Hindlimb muscle (tissue), 1 donor: ENCODE measurements at places on chromosomes 5 and 9. TPM values are rescaled to one million over a fixed set of nuclear protein-coding genes. Genes with fewer than 3 reads are reported as not detected.

The DNM1 gene
- 51.3 TPM for polyA plus RNA-seq

The ACOT12 gene
- polyA plus RNA-seq, result not detected

The SPAG8 gene
- polyA plus RNA-seq, result 1.7 TPM

The MCIDAS gene
- not detected for polyA plus RNA-seq

The PITX1 gene
- 4.6 TPM for polyA plus RNA-seq

The HAUS6 gene
- 10.9 TPM for polyA plus RNA-seq

The STKLD1 gene
- 1.5 TPM for polyA plus RNA-seq

The SPAAR gene
- 2.3 TPM for polyA plus RNA-seq

The AGXT2 gene
- not detected for polyA plus RNA-seq

The RANBP3L gene
- polyA plus RNA-seq, result 0.53 TPM

The GAPVD1 gene
- 21.2 TPM for polyA plus RNA-seq

DNA sequence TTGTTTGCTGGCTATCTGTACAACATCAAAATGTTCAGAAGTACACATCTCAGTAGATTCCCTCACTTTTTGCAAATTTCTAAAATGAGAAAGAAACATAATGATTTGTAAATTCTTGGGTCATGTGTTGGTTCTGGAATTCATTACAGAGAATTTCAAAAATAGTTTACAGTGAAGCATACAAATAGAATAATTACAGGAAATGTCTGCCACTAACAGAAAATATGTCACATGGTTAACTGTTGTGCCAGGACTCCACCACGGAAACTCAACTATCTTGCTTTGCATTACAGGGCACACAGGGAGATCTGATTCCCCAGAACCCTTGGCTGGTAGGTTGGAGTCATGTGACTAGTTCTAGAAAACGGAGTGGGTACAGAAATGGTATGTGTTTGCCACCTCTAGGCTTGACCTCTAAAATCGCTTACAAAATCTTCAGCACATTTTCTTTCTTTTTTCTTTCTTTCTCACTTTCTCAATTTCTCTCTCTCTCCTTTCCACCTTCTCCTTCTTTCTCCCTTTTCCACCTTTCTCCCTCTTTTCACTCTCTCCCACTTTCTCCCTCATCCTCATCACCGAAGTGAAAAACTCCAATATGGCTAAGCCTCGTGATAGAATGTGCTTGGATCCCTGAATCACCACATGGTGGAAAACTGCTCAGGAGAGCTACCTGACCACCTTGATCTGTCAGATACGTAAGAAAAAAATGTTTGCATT, 32.4 kb downstream of the RASEF start:
- no peak for DNase-seq

- DNase-seq, result no peak
Observed at GRCh38 chr9:6564868-6565267, 80.7 kb downstream of the GLDC start.

- no peak for DNase-seq
Observed at GRCh38 chr5:87300176-87300575, 32.5 kb downstream of the RASA1 start.

DNA sequence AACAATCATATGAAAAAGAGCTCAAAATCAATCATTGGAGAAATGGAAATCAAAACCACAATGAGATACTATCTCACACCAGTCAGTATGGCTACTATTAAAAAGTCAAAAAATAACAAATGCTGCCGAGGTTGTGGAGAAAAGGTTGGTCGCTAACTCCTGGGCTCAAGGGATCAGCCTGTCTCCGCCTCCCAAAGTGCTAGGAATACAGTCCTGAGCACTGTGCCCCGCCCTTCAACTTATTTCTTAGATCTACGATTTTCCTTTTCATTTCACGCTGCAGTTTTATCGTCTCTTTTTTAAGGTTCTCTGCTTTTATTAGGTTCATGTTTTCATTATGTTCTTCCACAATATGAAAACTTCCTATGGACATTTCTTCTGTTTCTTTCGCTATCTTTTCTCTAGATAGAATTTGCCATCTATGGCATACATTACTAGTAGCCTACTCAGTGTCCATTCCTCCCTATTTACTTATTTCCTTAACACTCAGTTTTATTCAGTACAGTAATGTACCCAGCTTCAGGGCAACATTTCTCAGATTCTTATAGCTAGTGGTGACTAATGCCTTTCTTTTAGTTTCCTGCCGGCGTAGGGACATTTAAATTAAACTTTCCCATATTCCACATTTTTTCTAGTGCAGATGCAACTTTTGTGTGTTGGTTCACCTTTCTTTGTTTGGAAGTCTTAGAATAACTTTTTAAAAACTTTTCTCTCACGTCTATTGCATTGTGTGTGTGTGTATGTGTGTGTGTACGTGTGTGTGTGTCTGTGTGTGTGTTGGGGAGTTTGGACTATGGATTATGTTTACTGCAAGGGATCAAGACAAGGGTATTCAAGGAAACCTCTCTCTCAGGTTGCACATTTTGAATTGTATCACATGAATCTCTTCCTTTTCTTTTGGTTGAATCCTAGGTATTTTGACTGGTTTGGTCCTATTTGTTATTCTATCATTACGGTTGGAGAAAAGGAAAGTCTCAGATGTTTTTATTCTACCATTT, 21.6 kb upstream of the FBN2 start:
- no peak for DNase-seq

GRCh38 chr5:108730617-108731340, 16.9 kb upstream of the FER start:
- DNase-seq, result no peak

GRCh38 chr5:132363431-132364112, 5.9 kb upstream of the SLC22A5 start:
- no peak for DNase-seq

- no peak for DNase-seq
Observed at GRCh38 chr9:106738109-106738508, 124.9 kb upstream of the ZNF462 start.

DNA sequence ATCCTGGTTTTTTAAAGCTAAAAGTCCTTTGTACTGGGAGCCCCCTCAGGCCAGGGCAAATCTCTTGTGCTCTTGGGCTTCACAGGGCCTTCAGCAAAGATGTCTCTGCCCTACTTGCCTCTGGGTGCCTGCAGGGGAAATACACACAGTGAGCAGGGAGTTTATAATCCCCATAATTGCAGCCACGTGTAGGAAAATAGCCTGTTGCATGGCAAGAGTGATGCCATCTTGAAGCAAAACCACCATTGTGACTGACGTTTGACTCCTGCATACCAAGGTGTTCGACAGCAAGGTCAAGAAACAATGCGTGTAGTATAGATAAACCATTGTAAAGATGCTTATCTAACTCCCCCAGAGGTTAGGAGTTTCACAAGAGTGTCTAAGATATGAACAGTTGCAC, 11.4 kb upstream of the IL3 start:
- no peak for DNase-seq

DNA sequence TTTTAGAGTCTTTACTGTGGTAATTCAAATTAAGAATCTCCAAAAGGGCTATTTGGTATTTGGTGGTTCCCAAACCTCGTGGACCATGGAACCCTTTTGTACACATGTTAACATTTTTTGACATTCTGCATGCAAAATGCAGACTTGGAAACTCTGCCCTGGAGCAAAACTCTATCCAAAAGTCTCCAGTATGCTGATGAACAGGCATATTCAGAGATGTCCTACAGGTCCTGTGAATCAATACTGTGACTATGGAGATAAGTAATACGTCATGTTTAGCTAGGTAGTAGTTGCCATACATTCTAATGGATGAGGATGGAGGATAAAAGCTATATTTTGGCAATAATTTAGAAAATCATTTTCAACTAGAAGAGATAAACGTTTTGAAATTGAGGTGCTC, 218.1 kb downstream of the SMARCA2 start:
- no peak for DNase-seq

DNA sequence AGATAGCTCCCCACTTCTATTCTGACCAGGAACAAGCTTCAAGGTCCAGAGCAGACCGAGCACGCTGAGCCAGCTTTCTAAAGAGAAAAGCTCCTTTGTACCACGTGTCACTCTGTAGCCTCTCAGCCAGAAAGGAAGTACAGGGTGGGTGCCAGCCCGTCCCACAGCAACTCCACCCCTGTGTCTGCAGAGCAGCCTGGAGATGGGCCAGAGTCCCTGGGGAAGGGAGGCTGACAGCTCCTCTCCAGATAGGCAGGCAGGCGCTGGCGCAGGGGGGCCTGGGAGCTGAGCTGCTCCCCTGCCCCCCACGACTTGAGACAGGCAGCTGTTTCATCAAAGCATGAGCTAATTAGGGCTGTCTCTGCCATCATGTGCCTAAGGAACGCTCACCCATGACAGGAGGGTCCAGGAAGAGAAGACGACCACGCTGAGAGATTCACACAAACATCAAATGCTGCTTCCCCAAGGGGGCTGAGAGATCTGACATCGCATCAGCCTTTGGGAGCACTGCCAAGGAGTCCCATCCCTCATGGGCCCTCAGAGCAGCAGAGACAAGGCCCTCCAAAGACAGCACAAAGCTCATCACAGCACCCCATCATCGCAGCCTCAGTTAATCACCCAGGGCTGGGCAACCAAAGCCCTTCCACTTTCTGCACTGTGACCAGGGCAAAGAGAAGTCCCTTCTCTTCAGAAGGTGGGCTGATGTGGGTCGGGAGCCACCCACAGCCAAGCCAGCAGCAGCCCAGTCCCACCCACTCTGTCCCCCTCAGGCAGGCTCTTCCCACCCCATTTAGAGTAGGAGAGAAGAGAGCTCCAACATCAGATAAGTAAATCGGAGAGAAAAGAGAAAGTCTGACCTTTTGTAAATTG, 78.5 kb upstream of the LRRTM2 start:
- no peak for DNase-seq

- no peak for DNase-seq
Observed at GRCh38 chr5:160534914-160535313, 113.3 kb downstream of the PTTG1 start.

DNA sequence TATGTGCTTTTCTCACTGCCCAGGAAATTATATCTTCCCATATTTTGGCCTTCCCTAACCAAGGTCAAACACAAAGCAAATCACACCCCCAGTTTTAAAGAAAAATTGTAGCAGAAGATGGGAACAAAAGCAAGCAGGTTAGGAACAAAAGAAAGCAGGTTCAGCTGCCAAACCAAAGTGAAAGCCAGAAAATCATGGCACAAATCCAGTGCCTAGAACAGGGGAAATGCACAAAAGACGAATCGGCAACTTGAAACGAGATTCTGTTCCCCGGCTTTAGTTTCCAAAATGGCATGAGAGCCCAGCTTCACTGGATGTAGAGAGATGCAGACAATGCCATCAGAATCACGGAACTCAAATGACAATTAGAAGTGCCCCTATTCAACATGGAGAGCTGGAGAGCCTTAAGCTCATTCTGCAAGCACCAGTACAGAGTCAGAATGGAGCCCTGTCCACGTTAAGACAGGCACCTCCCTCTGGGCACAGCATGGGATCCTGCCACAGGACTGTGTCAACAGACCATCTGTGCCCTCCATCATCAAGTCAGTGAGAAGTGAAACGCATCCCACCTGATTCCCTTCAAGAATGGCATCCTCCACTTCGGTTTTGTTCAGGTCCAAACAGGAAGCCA, 13.8 kb downstream of the DNAH5 start:
- DNase-seq, result no peak

GRCh38 chr5:148201151-148201550, 1.7 kb upstream of the SPINK6 start:
- DNase-seq, result no peak

GRCh38 chr9:107862323-107862722, 372.8 kb upstream of the KLF4 start:
- DNase-seq, result no peak

- no peak for DNase-seq
Observed at GRCh38 chr9:131676431-131676972, 63.4 kb downstream of the RAPGEF1 start.

- no peak for DNase-seq
Observed at GRCh38 chr9:33186457-33187168, 19.5 kb upstream of the B4GALT1 start.

- no peak for DNase-seq
Observed at GRCh38 chr5:177444106-177445051, 2.2 kb upstream of the PRR7 start.

GRCh38 chr5:136038635-136039034, 9.8 kb downstream of the TGFBI start:
- DNase-seq, result no peak

DNA sequence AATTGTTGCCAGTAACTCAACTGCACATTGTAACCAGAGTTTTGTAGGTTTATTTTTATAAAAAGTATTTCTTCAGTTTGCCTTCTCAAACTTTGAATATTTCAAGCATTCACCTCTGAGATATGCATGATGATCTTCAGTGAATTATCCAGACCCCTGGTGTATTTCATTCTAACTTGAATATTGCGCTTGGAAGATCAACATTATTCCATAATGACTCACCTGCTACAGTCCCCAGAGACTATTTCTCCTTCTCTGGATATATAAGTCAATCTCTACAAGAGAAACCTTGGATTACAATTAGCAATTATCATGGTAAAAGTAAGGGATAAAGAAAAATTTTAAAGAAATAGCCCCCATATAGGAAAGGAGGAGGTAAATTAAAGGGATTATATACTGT, 1041.0 kb downstream of the TLE1 start:
- DNase-seq, result no peak

GRCh38 chr5:108345541-108346171, 36.2 kb downstream of the FBXL17 start:
- peak; percentile 30 for DNase-seq
